Fibroblast of skin of scalp (primary cell): ENCODE measurements at places on chromosomes 1 and 21.

DNA sequence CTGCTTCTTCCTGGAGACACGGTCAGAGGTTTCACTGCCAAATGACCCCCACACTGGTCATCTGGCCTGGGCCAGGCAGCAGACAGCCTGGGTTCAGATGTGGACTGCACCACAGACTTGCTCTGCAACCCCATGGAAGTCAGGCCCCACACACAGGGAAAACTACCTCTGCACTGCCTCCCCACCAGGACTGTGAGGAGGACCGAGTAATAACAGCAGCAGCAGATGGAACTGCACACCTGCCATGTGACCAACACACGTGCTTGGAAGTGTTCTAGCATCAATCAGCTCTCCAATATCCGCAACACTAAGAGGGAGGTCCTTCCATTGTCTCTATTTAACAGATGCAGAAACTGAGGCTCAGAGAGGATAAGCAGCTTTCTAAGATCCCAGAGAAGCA is 51.4 kb downstream of the SLC9A1 start:
- DNase-seq = no peak

- no peak for DNase-seq
Measured at GRCh38 chr1:85317560-85317959, 41.1 kb upstream of the BCL10 start.

DNA sequence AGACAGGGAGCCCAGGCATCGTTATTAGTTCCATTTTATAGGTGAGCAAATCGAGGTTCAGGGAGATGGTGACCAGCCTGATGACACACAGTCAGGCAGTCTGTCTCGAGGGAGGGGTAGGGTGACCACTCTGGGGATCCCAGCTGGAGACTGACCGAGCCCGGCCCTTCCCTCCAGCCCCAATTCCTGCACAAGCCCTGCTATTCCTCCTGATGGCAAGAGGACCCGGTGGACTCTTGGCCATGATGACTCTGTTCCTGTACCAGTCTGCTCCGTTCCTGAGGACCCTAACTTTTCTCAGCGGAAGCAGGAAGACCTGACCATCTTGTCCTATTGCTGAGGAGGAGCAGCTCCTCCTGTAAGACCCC is 391 bp downstream of the AGT start:
- DNase-seq = no peak

- no peak for DNase-seq
Measured at GRCh38 chr1:192488058-192488457, 87.5 kb upstream of the RGS1 start.

DNA sequence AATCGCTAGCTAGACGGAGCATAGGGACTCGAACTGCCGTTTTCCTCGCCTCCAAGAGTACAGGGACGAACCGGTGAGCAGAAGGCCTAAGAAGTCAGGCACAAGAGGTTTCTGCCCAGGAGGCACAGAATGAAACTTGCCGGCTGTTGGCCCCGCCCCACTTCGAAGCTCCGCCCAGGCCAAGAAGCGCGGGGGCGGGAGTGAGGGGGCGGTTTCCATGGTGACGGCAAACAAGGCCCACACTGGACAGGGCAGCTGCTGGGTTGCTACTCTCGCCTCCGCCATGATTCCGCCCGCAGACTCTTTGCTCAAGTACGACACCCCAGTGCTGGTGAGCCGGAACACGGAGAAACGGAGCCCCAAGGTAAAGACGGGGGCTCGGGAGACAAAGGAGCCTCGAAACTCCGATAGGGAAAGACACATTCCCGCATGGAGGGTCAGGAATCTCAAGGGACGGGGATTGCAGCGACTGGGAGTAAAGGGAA is at the start of gene DNALI1:
Gene DNALI1 (plus strand): TSS at position 229 of the 485 bp plus-strand sequence. CDS start 55 bp downstream, at position 284.
- peak; percentile 89 for DNase-seq

- DNase-seq = no peak
Measured at GRCh38 chr1:89608319-89608983, 24.5 kb upstream of the LRRC8C start.

DNA sequence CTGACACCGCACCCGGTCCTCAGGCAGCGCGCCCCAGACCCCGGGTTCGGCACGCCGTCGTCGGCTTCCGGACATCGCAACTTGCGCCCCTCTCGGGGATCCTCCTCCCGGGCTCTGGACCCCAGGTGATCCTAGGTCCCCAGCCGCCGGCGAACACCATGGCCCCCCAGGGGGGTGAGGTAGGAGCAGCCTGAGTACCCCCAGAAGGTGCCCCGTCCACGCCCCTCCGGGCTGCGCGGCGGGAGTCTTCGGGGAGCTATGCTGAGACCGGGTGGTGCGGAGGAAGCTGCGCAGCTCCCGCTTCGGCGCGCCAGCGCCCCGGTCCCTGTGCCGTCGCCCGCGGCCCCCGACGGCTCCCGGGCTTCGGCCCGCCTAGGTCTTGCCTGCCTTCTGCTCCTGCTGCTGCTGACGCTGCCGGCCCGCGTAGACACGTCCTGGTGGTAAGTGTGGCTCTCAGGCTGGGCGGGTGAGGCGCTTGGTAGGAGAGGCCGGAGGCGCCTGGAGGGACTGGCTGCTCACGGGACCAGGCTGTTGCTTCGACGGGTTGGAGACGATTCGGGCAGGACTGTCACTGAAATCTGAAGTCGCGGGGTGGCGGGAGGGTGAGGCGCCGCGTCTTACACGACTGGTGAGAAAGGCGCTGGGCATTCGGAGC is 367 bp downstream of the WNT2B start:
- DNase-seq = no peak

DNA sequence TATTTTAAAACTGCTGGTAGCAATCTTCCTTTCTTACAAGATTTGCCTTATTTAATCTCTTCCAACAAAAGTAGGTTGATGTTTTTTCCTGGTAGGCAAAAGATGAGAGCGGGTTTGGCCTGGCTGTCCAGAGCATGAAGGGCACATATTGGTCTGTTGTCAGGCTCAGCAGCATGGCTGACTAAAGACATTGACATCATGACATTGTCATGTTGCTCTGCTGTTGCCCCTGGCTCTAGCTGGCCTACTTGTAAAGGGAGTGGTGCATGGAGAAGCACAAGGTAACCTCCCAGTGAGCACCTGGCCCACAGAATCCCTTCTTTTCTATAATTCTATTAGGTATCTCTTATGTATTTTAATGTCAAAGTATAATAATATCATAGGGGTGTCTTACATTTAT is 23.6 kb downstream of the GNPAT start:
- no peak for DNase-seq
